Daoy (cell line): ENCODE measurements at places on chromosomes 7 and 10. TPM values are rescaled to one million over a fixed set of nuclear protein-coding genes. Genes with fewer than 3 reads are reported as not detected.
A peak's percentile ranks its signal among the peaks of the same experiment; 100 is the strongest.

ZNF775 gene
- total RNA-seq: 9.1 and 18.2 TPM in 2 replicates

CPN1 gene
- total RNA-seq: not detected in 2 replicates

ORAI2 gene
- total RNA-seq: 42.8 and 59.5 TPM in 2 replicates

ZNF25 gene
- total RNA-seq: 2.2 and 5.4 TPM in 2 replicates

DNA sequence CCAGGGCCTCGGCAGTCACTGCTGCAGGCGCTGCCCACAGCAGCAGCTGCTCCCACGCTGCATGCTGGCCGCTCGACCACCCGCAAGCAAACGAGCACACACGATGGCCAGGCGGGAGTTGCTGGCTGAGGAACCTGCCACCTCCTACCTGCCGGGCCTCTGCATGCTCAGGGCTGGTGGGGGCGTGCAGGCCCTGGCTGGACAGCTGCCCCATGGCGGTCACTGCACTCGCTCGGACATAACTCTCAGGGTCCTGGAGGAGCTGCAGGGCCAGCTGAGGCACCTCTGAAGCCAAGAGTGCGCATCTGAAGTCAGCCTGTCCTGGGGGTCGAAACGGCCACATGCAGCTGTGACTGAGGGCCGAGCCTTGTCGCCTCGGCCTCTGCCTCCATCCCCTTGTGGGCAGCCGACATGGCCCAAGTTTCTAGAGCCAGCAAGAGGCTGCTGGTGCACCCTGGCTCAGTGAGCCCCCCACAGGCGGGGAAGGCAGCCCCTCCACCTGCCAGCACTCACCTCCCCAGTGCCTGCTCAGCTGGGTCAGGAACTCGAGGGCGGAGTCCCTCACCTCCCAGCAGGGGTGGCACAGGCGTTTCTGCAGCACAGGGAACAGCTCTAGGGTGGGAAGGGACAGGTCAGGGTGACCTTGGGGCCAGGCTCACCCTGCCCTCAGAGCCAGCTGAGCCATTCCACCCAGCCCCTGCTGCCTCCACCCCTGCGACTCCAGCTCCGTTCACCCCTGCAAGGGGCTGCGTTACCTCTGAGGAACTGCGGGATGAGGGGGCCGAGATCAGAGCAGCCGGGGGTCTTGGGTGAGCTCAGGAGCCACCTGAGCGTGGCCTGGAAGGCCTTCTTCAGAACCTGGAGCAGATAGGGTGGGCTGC lies 16.1 kb downstream of the BRAT1 start:
- DNase-seq: peak; percentile 9

DNA sequence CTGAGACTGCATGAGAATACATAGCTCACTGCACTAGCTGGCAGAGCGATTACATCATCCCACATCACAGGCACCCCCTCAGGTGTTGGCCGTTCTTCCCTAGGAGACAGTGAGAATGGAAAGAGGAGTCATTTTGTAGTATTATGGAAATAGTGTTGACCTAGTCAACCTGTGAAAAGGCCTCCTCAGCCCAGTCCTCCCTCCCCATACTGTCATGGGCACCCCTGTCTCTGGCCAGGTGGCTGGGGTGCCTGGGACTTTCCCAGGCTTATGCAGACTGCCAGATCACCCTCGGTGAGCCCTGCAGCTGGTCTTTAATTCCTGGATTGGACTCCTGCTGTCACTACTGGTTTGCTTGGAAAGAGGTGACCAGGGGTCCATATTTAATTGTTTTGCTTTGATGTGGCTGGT lies 4.0 kb downstream of the INPP5A start:
- no peak for DNase-seq

GRCh38 chr10:71460615-71461014 lies 63.9 kb downstream of the CDH23 start:
- no peak for DNase-seq

- DNase-seq: no peak
Observed at GRCh38 chr7:93245525-93246432, 13.6 kb downstream of the VPS50 start.

GRCh38 chr7:70585071-70585470 lies 546.9 kb upstream of the GALNT17 start:
- DNase-seq: no peak

DNA sequence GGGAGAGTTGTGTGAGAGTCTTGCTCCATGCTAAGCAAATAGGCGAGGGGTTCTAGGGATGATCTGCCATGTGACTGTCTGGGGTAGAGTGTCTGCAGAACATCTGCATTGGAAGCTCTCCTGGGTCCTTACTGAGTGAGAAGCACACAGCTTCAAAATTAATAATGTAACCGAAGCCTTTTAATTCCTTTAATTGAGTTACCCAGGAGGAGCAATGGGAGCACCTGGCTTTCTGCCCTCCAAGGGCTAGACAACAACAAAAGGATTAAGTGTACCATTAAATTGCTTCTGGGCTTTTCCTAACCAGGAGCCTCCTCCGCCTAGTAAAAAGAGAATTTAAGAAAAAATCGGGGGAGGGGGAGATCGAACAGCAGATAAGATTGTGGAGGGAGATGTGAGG lies 102.0 kb upstream of the TBX20 start:
- DNase-seq: no peak

GRCh38 chr10:28248092-28248491 lies 54.8 kb downstream of the MPP7 start:
- peak; percentile 29 for DNase-seq
